ENCODE measurements at places on chromosomes 2 and 18.
A peak's percentile ranks its signal among the peaks of the same experiment; 100 is the strongest.

GRCh38 chr2:55910077-55910476 lies 13.5 kb downstream of the EFEMP1 start:
- no peak for DNase-seq

DNA sequence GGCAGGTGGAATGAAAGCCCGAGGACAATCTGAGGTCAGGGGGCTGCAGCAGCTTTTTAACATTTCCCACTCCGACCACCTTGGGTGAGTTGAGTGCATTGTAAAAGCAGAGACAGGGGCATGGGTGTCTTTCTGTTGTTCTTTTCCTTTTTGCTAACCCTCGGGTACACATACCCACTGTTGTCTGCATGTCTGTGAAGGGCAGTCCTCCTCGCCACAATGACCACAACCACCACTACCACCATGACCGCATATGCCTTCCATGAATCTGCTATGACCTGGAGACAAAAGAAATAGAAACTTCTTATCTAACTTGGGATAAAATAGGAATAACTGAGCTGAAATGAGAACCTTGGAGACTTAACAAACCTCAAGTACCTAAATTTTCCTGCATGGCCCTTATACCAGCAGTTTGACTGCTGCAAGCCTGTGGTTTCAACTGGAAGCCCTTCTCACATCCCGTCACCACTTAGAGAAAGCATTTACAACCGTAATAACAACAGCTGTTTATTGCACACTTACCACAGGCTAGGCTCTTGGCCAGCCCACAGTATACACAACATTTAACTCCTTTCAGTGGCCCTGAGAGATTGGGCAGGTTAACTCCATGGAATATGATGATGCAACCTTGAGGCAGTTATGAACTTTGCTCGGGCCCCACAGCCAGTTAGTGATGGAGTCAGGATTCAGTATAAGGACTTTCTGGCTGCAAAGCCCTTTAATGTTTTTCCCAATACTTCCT lies 80.3 kb downstream of the GYPC start:
- DNase-seq: no peak

GRCh38 chr2:178225006-178225805 lies 30.9 kb downstream of the OSBPL6 start:
- DNase-seq: no peak

GRCh38 chr2:203578759-203579643 lies 43.9 kb upstream of the RAPH1 start:
- peak; percentile 13 for DNase-seq

DNA sequence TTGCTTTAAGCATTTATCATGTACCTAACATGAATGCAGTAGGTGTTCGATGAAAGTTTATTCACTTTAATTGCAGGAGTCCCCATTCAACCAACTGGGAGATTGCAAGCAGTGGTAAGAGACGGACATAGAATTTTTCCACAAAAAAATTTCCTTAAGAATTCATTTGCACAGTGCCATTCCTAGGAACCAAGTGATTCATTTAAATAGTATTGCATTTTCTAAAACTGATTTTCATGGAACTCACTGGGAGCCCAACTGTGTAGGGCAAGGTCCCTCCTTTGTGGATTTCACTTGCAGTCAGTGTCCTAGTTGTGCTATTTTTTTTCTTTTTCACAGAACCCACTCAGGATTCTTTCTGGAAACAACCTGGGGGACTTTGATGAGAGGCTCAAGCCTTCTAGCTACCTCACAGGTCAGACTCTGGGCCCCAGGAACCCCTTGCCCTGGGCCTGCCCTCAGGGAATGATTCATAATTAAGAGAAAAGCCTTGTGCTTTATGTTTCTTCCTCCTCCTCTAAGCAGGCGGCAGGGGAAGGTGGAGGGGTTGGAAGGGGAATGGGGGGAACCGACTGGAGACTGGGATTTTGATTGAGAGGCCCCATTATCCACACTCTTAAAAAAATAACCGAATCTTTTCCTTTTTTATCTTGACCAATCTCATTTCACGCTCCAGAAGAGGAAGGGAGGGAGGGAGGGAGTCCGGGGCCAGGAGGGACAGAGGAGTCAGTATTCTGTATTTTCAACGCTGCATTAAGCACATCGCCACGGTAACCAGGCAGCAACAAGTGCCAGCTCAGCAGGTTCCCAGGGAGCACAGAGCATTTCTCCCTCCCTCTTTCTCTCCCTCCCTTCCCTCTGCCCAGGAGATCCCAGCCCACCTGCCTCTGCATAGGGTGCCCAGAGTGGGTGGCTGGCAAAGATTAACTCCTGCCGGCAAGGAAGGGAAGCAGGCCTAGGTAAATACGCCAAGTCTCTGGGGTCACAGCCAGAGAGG lies 51.8 kb downstream of the PSD4 start:
- DNase-seq: no peak

DNA sequence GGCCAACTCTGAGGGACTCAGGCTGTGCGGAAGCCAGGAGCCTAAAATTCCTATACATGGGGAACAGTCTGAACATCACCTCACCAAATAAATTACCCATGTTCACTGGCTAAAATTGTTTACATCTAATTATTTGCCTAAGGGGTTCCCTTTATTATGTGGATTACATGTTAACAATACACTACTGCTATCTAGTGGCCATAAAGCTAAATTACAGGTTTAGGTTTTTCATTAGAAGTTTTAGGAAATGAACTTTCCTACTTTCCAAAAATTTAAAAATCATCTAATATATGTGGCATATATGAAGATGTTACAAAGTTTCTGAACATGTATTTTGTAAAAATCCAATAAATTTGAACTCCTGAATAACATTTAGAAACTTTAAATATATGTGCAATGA lies 40.3 kb downstream of the PLA2R1 start:
- no peak for DNase-seq

DNA sequence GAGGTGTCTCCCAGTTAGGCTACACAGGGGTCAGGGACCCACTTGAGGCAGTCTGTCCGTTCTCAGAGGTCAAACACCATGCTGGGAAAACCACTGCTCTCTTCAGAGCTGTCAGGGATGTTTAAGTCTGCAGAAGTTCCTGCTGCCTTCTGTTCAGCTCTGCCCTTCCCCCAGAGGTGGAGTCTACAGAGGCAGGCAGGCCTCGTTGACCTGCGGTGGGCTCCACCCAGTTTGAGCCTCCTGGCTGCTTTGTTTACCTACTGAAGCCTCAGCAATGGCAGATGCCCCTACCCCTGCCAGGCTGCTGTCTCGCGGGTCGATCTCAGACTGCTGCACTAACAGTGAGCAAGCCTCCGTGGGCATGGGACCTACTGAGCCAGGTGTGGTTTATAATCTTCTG lies 346.3 kb downstream of the CELF4 start:
- no peak for DNase-seq

DNA sequence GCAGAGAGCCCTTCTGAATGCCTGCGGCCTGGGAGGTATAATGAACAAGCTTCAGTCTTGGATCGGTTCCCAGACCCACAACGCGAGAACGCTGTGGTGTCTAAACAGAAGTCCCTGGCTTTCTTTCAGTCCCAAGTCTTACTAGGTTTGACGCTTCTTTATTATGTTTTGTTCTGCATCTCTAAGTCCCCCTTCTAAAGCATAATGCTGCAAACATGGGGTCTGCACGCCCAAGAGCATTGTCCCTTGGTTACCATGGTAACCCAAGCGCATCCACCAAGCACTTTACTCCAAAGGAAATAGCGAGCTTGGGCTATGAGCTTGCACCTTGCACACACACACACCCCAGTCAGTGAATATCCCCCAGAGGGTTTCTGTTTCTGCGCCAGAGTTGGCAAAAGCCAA lies 193.7 kb downstream of the INO80D start:
- DNase-seq: no peak

DNA sequence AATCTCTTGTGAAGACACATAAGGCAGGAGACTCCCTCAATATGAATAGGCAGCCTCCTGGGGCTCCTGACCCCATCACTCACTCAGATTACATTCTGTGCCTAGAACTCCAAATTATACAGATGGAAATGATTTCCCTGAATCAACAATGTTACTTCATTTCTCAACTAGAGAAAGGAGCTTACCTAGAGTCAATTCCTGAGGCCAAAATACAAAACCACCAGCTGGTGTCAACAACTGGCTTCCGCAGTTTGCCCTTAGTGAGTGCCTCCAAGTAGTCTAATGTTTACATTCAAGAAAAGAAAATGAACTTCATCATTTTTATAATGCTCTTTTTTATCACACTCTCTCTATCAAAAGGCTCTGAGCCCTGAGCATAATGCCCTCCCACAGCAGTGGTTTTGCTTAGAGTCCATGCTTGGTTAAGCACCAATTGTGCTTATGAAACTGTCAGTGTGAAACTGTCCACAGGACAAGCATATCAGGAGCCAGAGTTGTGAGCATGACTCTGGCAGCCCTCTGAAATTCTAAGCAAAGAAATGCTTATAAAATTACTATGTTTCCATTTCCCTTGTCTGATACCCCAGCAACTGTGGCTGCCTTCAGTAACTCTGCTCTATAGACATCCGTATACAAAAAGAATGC lies 305.7 kb upstream of the PKDCC start:
- no peak for DNase-seq

- no peak for DNase-seq
Observed at GRCh38 chr2:16023506-16024360, 83.4 kb downstream of the MYCN start.

DNA sequence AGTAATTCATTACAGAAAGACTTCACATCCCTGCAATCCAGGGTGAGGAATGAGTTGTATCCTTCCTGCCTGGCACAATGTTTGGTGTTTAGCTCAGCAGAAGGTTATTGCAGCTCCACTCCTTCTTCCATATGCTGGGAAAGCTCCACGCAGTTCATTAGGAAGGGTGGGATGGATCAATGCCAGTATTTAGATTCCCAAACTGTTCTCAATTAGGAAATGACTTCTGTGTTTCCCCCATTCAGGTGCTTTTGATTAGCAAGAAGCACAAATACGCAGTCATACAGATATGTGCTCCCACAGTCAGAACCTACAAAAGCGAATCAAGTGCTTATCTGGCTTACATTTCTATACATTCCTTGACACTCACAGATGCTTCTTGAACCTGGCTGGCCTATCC lies 340.6 kb downstream of the NYAP2 start:
- no peak for DNase-seq
